ENCODE measurements at places on chromosomes 12 and 14.
A peak's percentile ranks its signal among the peaks of the same experiment; 100 is the strongest.

- peak; percentile 0 for DNase-seq
Measured at GRCh38 chr12:34390846-34391700, 368.8 kb downstream of the ALG10 start.

- DNase-seq = no peak
Measured at GRCh38 chr12:82430541-82431145, 72.3 kb downstream of the METTL25 start.

DNA sequence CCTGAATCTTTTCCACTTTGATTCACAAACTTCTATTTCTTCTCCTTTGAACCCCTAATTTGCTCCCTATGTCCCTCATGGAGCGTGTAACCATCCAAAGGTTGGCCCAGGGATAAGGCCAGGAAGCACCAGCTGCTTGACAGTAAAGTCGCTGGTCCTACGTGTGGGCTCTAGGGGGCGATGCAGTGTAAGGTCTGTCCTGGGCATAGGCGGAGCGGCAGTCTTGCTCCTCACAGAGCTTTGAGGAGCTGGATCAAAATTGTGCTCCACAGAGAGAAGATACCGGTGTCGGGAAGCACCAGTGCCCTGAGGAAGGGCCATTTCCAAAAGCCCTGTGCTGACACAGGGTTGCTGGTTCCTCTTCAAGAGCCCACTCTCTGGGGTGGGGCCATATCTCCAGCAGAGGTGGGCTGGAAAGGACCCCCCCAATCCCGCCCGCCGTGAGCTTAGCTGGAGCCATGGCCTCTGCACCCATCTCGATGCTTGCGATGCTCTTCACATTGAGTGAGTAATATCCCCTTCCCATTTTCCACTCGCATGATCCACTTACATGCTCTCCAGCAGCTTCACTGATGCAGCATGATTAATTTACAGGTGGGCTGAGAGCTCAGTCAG, 49.9 kb upstream of the OR4E1 start:
- peak; percentile 53 for DNase-seq

- no peak for DNase-seq
Measured at GRCh38 chr12:88684610-88685009, 104.3 kb upstream of the KITLG start.

DNA sequence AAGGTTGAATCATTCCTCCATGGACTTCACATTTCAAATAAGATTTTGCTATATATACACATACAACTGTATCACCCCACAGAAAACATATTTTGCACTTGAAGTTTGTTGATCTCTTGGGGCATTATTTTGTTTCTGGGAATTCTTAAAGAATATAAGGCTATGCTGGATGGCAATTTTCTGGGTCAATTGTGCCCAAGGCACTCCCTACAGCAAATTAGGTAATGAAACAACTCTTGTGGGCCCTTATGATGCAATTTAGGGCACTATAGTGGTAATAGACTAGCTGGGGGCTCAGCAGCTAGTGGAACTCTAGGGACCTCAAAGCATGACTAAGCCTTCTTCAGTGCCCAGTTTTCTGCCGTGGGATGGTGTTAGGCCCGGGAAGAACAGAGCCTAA, 444.4 kb downstream of the NRXN3 start:
- DNase-seq = no peak

- peak; percentile 91 for DNase-seq
Measured at GRCh38 chr14:104768437-104769323, 15.7 kb downstream of the SIVA1 start.

Measured in CD4-positive, alpha-beta T cell treated with Interleukin-1 beta for 1 hour (primary cell).